Endothelial cell of umbilical vein (primary cell): ENCODE measurements at places on chromosomes 12 and 14.

DNA sequence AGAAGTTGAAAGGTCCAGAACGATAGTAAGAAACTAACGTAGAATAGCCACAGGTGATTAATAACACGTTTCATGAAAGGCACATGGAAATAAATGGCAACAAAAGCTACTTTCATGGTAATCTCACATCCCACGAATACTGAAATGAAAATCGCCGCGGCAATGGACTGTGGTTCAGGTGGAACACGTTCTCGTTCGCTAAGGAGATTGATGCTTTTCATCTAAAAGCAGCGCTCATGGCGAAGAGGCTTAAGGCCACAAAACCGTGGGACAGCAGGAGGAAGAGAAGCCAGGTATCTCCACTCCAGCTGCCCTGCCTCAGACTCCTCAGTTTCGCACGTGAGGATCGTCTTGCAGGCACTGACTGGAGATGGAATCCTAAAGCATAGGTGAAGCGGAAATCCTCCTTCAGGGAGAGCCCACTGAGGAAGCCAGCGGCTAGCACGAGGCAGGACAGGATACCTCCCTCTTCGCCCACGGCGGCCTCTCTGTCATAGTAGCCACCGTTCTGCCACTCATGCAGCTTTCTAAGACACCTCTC lies 696 bp upstream of the GPHN start:
- H3K27me3 ChIP-seq, result no peaks in the 10 kb centered on the region
- peaks cover 11% of the 10 kb centered on the region for H3K4me1 ChIP-seq
- DNase-seq, result no peak
- H3K4me3 ChIP-seq, result peak overlapping the region; percentile 52
- no peaks in the 10 kb centered on the region for H3K36me3 ChIP-seq

GRCh38 chr14:78852040-78852439 lies 681.9 kb downstream of the NRXN3 start:
- no peak for DNase-seq
- no peaks in the 10 kb centered on the region for H3K27me3 ChIP-seq

GRCh38 chr12:65307169-65307501 lies 28.7 kb downstream of the MSRB3 start:
- peak overlapping the region; percentile 96 for H3K27ac ChIP-seq
- no peak for DNase-seq
- peak overlapping the region; percentile 44 for H3K4me3 ChIP-seq
- no peaks in the 10 kb centered on the region for H3K27me3 ChIP-seq

- no peaks in the 10 kb centered on the region for H3K4me1 ChIP-seq
- H3K27me3 ChIP-seq, result peaks cover 19% of the 10 kb centered on the region
- H3K27ac ChIP-seq, result no peak overlapping the region
- H3K36me3 ChIP-seq, result no peaks in the 10 kb centered on the region
Measured at GRCh38 chr14:22218728-22219127, 370.3 kb downstream of the DAD1 start.

GRCh38 chr14:56803816-56804535 lies 6.3 kb downstream of the OTX2 start:
- H3K27ac ChIP-seq, result no peak overlapping the region
- DNase-seq, result no peak
- peaks cover 97% of the 10 kb centered on the region for H3K27me3 ChIP-seq
- no peaks in the 10 kb centered on the region for H3K36me3 ChIP-seq
